ENCODE measurements at places on chromosomes 13 and 19. TPM values are rescaled to one million over a fixed set of nuclear protein-coding genes. Genes with fewer than 3 reads are reported as not detected.
A peak's percentile ranks its signal among the peaks of the same experiment; 100 is the strongest.

Gene ZNF548
- polyA plus RNA-seq, result 4.7 TPM

DNA sequence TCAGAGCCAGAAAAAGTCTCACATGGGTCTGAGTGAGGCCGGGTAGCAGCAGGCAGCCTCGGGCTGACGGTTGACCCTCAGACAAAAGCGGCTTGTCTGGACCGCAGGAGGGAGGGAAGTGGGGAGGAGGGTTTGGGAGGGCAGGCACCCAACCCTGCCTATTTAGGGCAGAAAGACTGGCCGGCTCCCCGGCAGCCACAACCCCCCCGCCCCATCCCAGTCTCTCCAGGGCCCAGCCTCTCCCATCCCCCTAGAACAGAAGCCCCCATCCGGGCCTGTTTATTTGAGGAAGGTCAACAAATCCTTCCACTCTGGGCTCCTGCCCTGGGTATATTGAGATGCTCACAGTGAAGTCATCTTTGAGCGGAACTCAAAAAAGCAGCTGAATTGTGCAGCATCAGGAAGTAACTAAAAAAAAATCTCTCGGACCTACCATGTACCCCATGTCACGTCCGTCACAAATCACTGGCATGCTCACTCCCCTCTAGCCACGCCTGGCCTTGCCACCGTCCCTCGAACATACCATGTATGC is 6.3 kb downstream of the DACT3 start:
- DNase-seq, result no peak

DNA sequence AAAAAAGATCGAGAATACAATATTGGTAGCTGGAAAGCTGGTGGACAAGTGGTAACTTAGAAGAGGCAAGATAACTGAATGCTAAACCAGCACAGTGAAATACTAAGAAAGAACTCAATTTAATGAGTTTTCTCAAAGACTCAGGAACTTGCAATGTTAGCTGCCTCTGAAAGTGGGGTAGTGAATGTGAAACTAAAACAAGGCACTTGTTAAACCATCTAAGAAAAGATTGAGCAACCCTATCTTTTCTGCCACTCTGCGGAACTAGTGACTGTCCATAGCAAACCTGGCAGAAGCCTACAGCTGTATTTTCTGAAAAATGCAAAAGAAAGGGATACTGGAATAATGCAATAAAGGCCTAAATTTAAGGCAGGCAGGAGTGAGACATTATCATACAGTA is 1574.4 kb upstream of the PRR20A start:
- DNase-seq, result no peak

DNA sequence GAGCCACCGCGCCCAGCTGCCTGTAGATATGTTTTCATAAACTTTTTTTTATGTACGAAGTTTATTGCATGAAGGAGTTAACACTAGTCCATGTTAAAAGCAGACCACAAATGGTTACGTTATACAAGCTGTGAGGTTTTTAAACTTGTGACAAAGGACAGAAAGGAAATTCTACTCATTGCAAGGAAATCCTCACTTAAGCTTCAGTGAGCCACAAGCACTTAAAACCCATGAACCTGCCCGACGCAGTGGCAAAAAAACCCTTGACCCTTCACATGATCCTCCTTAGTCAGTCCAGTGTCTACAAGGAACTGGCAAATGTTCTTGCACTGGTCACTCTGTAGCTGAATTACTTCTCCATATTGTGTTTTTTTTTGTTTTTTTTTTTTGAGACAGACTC is 4.2 kb downstream of the MPND start:
- no peak for DNase-seq

GRCh38 chr13:111491021-111491420 is 170.6 kb downstream of the TEX29 start:
- no peak for DNase-seq

Gene ZNF576
- polyA plus RNA-seq, result 25.6 TPM

GRCh38 chr19:6099033-6099432 is 11.3 kb downstream of the RFX2 start:
- DNase-seq, result no peak

GRCh38 chr13:111513766-111514609 is 193.5 kb downstream of the TEX29 start:
- no peak for DNase-seq

DNA sequence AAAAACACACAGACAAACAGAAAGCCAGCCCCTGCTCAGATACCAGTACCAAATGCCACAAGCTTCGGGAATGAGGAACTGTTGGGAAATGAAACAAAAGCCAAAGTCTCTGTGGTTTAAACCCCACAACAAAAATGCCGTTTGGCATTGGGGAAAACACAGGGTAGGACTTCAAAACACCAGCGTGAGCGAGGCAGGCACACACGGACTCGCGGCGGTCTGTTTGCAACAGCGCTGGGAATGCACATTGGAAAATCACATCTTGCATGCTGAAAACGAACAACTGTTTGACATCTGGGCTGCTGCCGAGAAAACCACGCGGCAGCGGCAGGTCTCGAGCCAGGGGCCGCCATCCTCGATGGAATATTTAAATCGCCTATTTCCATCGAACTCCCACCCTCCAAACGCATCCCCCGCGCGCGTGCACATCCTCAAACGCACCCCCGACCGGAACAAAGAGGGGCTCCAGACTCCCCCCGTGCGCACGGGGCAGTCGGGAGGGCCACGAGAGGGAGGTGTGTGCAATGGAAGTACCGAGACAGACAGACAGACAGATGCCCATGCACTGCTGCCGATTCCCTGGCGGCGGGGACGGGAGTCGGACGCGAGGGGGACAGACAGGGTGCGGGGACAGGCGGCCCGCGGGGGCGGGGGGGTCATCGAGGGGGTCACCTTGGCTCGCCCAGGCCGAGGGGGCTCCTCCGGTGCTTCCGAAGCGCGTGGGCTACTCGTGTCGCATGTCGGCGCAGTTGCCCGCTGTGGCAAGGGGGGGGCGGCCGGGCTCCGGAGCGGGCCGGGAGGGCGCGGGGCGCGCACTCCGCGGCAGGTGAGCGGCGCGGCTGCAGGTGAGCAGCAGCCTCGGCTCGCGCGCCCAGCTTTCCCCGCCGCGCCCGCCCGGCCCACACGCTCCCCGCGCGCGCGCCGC is at the start of gene GPR12:
Gene GPR12, minus strand, starts transcription at position 880 of the 925 bp plus-strand sequence. CDS start 959 bp downstream, outside the sequence.
- peak; percentile 33 for DNase-seq
